ENCODE measurements at places on chromosomes 16 and 17. TPM values are rescaled to one million over a fixed set of nuclear protein-coding genes. Genes with fewer than 3 reads are reported as not detected.
A peak's percentile ranks its signal among the peaks of the same experiment; 100 is the strongest.

The MBTD1 gene
- 4.8 TPM for total RNA-seq

DNA sequence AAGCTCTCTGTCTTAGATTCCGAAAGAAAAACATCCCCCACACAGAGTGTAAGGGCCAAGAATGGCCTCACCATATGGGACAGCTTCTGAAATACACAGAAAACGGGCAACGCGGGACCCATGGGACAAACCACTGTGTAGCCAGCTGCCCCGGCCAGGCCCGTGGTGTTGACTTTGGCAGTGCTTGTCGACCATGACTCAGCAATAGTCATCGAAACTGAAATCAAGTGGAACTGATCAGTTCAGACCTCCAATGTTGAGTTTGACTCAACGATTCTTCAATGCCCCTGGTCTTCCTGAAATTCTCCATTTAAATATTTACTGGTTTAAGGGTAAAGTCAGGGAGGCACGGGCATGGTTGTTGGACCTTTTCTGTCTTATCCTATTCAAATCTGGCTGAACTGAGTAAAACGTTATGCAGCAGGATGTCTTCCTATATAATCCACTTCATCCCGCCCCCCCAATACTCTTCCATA is 27.5 kb downstream of the ZFHX3 start:
- peak; percentile 85 for DNase-seq

- no peak for DNase-seq
Measured at GRCh38 chr17:1260086-1260769, 10.0 kb upstream of the BHLHA9 start.

The YBX2 gene
- total RNA-seq = 1.7 TPM

DNA sequence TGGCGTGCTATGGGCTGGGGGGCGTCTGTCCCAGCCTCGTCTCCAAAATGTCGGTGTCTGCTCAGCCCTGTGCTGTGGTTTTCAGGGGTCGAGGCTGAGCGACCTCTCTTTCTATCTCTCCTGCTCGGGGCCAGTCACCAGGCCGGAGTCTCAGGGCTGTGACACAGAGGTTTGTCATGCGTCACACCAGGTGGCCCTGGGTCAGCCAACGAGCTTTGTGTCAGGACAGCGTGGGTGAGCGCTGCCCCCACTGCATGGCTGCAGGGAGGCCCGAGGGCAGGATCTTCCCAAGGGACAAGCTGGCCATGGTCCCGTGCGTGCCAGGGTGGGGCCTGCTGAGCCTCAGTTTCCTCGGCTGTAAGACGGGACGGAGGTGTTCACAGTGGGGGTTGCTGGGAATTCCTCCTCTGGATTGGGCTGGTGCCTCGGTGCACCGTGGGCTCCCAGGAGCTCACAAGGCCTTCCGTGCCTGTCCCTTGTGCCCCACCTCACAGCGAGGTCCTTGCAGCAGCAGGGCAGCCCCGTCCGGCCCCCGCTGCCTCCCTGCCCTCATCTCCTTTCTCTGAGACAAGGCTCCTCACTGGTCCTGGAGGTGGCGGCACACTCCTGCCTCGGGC is 50.5 kb downstream of the CBFA2T3 start:
- DNase-seq = no peak

The CNGB1 gene
- not detected for total RNA-seq

The PYY gene
- total RNA-seq = not detected

The SLC9A5 gene
- total RNA-seq = 0.53 TPM

DNA sequence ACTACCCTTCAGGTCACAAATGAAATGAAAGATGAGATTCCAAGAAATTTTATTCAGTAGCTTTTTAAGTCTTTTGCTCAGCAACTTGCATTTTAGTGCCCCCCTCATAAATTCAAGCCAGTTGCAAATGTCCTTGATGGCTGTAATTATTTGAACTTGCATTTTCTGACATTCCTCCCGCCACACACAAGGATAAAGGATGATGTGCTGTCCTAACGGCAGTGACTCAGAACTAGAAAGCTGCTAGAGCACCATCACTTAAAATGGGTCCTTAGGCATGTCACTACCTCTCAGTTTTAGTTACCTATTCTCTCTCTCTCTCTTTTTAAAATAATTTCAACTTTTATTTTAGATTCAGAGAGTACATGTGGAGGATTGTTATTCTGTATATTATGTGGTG is 306.7 kb downstream of the CNTNAP4 start:
- DNase-seq = no peak

GRCh38 chr16:1553946-1554825 is 20.7 kb downstream of the TMEM204 start:
- no peak for DNase-seq
